NCI-H2029 treated with DMSO at 0.1 percent for 48 hours (cell line): ENCODE measurements at places on chromosomes 1 and 21.

DNA sequence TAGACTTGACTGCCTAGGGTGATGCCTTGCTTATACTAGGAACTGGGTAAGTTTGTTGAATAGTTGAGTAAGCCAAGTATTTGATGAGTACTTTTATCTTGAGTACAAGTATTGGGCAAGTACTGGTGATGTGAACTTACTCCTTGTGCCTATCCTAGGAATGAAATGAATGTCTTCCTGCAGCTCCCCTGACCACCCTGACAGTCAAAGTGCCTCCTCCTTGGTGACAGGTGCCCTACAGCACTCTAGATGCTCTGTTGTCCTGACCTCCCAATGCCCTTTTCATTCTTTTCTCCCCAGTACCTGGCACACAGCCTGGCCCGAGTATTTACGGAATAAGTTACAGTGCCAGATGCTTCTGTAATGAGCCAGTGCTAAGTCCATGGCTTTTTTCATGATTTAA is 25.5 kb downstream of the PCSK9 start:
- peak; percentile 97 for DNase-seq

DNA sequence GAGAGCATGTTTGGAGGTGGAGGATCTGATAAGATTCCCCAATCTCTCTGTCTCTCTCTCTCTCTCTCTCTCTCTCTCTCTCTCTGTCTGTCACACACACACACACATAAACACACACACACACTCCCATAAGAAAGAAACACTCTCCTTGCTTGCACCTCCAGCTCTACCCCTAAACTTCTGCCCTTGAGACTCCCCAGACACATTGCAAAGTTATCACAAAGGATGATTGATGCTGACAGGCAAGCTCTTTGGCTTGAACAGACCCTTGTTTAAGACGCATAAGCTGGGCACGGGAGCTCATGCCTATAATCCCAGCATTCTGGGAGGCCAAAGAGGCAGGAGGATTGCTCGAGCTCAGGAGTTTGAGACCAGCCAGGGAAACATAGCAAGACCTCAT is 78.2 kb downstream of the NAV1 start:
- no peak for DNase-seq

DNA sequence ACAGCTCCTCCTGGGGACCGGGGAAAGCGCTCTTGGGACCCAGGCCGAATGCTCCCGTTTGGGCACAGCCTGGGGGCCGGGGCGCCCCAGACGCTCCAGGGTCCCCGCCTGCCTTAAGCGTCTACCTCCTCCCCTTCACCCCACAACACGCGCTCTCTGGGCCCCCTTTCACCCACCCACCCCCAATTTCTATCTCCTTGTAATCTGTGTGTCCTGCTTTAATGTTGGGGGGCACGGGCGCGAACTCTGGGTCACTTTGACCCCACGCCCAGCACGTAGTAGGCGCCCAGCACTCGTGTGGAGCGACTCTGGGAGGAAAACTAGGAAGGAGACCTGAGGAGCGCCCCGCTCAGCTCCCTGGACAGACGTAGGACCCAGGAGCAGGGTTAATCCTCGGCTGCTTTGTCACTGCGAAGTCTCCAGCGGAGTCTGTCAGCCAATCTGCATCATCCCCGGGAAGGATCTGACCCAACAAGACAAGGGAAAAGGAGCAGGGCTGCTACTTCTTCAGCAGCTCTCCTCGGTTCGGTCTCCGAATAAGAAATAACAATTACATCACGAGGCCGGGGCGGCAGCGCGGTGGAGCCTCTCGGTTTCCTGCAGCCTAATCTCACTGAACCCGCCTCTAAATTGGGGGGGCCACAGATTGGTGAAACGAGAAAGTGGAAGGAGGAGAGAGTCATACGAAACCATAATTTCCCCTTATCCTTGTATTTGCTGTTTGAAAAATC is 757 bp upstream of the NRIP1 start:
- peak; percentile 11 for DNase-seq

GRCh38 chr21:36428761-36429432 is 43.7 kb downstream of the CHAF1B start:
- DNase-seq: peak; percentile 61

- no peak for DNase-seq
These were observed 55.6 kb downstream of the PEX14 start for GRCh38 chr1:10530281-10530740.

DNA sequence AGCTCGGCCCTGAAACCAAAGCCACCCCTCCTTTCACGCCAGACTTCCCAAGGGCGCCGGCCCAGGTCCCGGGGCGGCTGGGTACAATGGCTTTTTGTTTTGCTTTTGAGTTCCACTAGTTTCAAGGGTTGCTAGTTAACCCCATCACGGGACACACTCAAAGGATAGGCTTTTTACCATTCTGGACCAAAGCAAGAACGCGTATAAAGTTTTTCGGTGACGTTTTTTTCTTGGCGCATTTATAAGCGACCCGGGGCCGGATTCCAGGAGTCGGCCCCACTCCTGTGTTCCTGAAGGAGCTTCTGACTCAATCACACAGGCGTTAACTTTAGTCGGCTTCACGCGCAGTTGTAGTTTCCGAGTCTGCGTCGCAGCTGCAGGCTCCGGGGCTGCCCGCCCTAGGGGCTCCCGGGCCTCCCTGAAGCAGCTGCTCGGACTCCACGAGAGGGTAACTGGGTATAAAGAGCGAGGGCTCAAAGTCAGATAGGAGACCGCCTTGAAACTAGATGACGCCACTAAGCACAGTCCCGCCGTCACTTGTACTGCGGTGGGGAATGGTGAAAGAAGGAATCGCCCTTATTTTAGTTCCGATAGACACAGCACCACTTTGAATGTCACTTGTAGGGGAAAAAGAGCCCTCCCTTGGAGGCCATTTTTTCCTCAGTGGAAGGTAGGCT is 707 bp upstream of the KLHL21 start:
- no peak for DNase-seq

- peak; percentile 95 for DNase-seq
These were observed at the start of gene C1orf210 for GRCh38 chr1:43285269-43285990. TSS of gene C1orf210 (minus strand) at chr1:43285581. CDS start at chr1:43283270, 2,311 bp downstream.

DNA sequence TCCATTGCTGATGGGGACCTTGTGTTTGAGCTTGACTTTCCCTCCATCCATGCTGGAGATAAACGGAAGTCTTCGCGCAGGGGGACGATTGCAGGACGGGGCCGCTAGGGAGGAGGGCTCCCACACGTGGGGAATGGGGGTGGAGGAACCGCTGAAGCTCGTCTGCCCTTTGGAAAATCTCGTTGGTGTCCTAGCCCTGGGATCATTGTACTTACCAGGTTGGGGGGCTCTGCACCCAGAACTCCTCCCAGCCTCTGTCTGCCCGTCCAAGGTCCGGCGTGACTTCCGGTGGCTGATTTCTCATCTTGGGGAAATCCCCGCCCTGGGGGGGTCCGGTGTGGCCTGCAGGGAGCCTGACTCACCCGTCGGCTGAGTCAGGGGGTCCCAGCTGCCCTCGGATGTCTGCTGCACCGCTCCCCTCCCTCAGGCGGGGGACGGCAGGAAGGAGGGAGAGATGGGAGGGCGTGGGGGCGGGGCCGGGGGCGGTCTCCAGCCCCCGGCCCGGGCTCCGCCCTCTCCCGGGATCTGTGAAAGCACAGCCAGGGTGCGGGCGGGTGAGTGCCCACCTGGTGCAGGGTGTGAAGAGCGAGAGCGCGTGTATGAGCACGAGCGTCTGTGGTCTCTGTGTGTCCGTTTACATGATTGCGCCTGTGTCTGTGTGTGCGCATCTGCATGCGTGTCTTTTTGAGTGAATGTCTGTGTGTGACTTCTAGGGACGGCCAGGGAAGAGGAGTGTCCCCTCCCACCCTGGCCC is 35.8 kb downstream of the PIK3CD start:
- no peak for DNase-seq

GRCh38 chr1:209780268-209780667 is 4.1 kb downstream of the C1orf74 start:
- no peak for DNase-seq

GRCh38 chr1:205354259-205355074 is 2.3 kb downstream of the KLHDC8A start:
- no peak for DNase-seq

GRCh38 chr1:247825362-247825761 is 1.4 kb upstream of the OR14A16 start:
- DNase-seq: no peak

GRCh38 chr21:15430023-15430422 is 299.8 kb upstream of the USP25 start:
- no peak for DNase-seq

DNA sequence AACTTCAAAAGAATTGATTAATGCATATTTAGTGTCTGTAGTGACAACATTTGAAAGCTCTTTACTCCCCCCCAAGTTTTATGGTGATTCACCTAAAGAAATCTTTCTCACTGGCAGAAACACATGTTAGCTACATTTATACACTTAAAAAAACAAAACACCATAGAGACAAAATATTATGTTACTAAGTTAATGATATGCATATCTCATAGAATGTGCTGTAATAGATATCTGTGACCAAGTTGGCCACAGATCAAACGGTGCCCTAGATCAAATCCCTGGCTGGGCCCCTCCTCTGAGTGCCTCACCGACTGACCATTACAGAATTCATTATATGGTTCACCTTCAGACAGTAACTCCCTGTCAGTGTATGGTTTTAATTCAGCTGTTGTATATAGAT is 322.1 kb upstream of the LYPLAL1 start:
- no peak for DNase-seq

DNA sequence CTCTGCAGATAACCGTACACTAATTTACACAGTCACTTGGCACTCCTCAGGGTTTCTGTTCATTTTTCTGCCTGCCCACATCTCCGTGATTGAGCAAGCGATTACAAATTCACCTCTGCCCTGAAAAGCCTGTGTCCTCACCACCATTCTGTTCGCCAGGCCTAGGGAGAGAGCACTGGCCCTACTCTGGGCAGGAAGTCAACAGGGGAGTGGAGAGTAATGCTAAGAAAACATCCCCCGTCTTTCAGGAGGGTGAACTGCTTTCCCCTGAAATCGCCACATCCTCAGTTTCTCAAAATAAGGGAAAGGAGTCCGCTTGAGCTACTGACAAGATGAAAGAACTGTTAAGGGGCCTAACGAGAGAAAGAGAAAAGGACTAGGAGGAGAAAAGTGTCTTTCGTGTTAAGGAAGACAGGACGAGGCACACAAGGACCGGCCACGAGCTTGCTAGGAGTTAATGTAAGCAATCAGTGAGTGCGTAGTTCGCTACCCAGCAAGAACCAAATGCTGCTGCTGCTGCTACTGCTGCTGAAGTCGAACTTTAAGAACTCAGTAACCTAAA is 632 bp downstream of the PEX19 start:
- no peak for DNase-seq

GRCh38 chr1:21292984-21293536 is 2.8 kb upstream of the ECE1 start:
- DNase-seq: no peak

- DNase-seq: peak; percentile 22
These were observed 68.2 kb downstream of the IGSF21 start for GRCh38 chr1:18175530-18176377.

DNA sequence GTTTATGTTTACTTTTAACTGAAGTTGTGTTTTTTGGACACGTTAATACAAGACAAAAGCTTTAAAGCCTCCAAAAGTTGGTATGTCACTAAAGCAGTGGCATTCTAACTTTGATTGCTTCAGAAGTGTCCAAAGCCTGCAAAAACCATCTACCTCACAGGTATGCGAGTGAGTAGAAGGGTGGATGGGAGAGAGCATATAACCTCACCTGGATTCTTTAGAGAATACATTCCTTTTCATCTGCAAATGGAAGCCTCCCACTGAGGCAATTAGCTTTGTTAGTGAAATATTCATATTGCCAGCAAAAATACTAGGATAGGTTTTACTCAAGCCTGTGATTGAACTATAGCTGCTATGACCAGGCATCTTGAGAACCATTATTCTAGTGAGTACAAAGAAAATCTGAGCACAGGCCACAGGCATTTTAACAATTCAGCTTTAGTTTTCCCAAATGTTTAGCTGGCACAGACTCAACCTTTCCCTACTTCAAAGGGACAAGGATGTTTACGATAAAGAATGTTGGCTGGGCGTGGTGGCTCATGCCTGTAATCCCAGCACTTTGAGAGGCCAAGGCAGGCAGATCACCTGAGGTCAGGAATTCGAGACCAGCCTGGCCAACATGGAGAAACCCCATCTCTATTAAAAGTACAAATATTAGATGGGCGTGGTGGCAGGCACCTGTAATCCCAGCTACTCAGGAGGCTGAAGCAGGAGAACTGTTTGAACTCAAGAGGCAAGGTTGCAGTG is 39.7 kb downstream of the MAP3K21 start:
- DNase-seq: no peak

DNA sequence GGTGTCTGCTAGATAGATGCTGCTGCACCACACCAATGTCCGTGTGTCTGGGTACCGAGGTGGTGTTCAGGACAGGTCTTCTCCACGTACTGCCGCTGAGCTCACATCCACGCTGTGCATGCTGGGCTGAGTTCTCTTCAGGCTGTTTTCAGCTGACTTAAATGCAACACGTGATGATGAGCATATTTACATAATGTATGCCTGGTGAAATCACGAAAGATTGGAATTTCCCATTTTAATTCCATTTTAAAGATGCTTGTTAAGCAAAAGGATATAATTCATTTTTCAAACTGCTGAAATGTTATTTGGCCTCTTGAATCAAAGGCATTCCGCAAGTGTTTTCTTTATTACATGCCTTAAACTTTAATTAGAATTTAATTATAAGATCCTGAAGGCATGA is 107.9 kb downstream of the FGGY start:
- no peak for DNase-seq

DNA sequence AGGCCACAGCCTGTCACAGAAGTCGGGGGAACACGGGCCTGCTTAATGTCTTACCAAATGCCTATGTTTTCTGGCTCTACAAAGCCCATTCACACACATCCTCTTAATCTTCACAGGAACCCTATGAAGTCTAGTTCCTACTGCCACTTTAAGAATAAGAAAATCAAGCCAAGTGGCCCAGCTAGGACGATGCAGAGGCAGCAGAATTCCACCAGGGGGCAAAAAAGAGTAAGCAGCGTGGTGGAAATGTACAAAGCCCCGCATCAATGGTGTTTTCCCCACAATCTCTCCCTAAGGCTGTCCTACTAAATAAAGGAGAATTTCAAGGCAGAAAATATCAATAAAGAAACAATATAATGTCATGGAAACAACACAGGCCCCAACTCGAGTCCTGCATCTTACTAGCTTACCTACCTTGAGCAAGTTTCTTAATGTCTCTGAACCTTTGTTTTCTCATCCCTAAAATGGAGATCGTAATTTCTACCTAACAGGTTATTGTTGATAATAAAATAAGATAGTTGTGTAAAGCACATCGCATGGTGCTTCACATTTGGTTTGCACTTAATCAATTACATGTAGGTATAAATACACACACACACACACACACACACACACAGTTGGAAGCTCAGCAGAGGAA is 21.4 kb downstream of the SEC16B start:
- DNase-seq: no peak
